Bronchus fibroblast of lung (primary cell): ENCODE measurements at places on chromosomes 1 and 21. TPM values are rescaled to one million over a fixed set of nuclear protein-coding genes. Genes with fewer than 3 reads are reported as not detected.

Gene SFN
- 0.74 and 1.2 TPM in 2 replicates for total RNA-seq

Gene OPTC
- not detected in 2 replicates for total RNA-seq

Gene GPR37L1
- total RNA-seq = not detected in 2 replicates

Gene FCGR3B
- not detected in 2 replicates for total RNA-seq

Gene AJAP1
- total RNA-seq = 0.15 and 0.34 TPM in 2 replicates

Gene KLHDC9
- 1.8 and 2.9 TPM in 2 replicates for total RNA-seq

Gene OR2AK2
- not detected in 2 replicates for total RNA-seq

Gene OR10Z1
- not detected in 2 replicates for total RNA-seq

Gene TSHB
- total RNA-seq = not detected in 2 replicates

Gene VASH2
- total RNA-seq = 2.0 and 3.1 TPM in 2 replicates

Gene CRYBG2
- 1.3 TPM in 1 of 2 replicates, not detected in the other for total RNA-seq

Gene CAPN8
- total RNA-seq = not detected in 2 replicates

Gene ILDR2
- total RNA-seq = under 0.01 TPM in 2 replicates

Gene FNDC5
- under 0.01 and 0.17 TPM in 2 replicates for total RNA-seq

Gene KCNA10
- not detected in 2 replicates for total RNA-seq

Gene OR13G1
- total RNA-seq = not detected in 2 replicates

Gene CD84
- not detected in 2 replicates for total RNA-seq

Gene GPR3
- total RNA-seq = 0.45 and 1.0 TPM in 2 replicates

Gene DRAXIN
- total RNA-seq = 0.15 and 0.17 TPM in 2 replicates

Gene WNT3A
- total RNA-seq = not detected in 2 replicates

Gene FAM177B
- not detected in 2 replicates for total RNA-seq
